ENCODE measurements at places on chromosomes 7 and 10.

DNA sequence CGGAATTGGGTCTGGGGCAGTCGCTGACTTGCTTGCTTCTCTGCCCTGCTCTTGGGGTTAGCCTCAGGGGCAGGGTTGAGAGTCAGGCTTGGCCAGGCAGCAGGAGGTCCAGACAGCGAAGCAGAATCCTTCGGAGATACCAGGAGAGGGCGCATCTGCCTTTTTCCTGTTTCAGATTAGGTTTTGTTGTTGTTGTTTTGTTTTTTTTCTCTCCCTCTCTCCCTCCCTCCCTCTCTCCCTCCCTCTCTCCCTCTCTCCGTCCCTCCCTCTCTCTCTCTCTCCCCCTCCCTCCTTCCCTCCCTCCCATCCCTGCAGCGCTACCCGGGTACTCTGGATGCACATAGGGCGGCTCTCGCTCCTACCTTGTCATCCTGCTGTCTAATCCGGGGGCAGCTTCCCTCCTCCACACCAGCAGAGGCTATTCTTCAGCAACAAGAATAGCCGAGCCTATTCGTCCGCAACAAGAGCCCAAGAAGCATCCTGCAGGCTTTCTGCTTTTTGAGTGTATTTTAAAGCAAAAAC, 758 bp upstream of the OPTN start:
- no peak for DNase-seq

DNA sequence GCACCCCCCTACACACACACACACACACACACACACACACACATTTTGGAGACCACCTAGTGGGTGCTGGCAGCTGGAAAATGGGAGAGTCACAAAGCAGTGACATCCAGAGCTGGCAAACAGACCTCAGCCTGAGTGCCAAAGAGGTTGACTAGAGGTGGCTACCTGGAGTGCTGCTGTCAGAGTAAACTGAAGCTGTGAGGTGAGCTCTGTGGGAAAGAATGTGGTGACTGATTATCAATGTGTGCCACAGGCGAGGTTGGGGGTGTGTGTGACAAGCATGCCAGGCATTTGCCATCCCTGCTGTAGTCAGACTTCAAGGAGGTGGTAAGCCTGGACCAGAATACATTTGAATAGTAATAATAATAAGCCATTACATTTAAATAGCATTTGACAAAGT, 120.6 kb downstream of the SLIT1 start:
- DNase-seq: no peak

DNA sequence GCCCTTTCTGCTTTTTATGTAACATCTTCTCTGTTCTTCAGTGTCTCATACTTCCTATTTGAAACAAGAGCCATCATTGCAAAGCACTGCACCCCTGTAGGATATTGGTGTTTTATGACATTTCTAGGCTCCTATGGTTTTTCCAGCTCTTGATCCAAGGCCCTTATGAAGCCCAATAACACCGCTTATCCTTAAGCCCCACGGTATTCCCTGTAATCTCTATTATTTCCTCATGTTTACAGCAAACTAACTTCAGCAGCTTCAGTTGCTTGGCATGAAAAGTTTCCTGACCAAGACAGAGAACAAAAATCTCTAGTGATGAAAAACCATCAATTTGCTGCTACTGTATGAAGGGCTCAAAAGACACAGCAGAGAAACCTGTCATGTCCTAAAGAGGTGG, 34.1 kb upstream of the TES start:
- DNase-seq: no peak

GRCh38 chr10:79277579-79278269, 69.5 kb upstream of the PPIF start:
- DNase-seq: no peak

GRCh38 chr7:75866489-75867389, 12.1 kb upstream of the RHBDD2 start:
- no peak for DNase-seq

DNA sequence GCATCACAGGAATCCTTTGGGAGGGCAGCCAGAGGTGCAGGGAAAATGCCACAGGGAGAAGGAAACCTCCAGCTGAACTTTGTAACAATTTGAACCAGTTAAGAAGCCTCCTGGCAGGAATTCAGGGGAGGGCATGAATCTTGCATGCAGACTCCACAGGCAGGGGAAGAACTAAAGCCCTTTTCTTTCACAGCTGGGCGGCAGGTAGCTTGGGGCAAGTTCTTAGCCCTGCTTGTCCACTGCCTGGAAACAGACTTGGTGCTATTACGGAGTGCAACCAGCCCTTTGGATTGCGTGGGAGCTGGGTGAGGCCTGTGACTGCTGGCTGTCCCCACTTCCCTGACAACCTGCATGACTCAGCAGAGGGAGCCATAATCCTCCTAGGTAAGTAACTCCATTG, 51.7 kb upstream of the ADAM12 start:
- no peak for DNase-seq

GRCh38 chr7:1329261-1329660, 96.6 kb downstream of the UNCX start:
- no peak for DNase-seq

DNA sequence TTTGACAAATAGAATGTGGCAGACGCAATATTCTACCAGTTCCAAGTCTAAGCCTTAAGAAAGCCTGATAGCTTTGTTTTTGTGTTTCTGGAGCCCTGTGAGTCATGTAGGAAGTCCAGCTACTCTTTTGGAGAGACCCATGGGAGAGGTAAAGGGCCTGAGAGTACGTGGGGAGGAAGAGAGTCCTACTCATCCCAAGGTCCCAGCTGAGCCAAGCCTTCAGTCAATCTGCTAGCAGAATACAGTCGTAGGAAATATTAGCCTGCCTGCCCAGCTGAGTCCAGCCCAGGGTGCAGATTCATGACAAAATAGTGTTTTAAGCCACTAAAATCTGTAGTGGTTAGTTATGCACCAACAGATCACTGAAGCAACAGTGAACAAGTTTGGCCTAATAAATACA, 9.0 kb upstream of the GNA12 start:
- DNase-seq: no peak

GRCh38 chr10:118585794-118586193, 9.7 kb downstream of the PRLHR start:
- no peak for DNase-seq

DNA sequence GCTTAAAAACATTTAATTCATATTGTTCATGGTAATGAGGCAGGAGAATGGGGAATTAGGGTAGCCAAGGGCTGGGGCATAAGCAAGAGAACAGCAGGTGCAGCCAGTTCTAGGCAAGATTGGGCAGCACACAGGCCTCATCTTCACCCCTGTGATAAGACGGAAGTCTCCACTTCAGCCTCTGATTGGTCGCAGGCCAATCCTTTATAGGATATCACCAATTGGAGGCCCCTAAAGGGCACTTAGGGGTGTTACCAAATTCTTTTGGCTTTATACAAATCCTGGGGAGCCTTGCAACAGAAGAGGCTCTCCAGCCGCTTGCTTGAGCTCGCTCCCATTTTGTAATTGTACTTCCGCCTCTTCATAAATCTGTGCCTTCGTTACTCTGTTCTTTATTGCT, 231.1 kb downstream of the REEP3 start:
- DNase-seq: no peak

GRCh38 chr7:125279961-125280360, 350.3 kb upstream of the POT1 start:
- DNase-seq: no peak

GRCh38 chr7:120583899-120584586, 273.9 kb downstream of the TSPAN12 start:
- no peak for DNase-seq

Measured in esophagus squamous epithelium (tissue), 5 donors.